ENCODE measurements at places on chromosomes 5 and 9.

GRCh38 chr9:127311239-127311741, 46.7 kb downstream of the GARNL3 start:
- peak; percentile 15 for DNase-seq

DNA sequence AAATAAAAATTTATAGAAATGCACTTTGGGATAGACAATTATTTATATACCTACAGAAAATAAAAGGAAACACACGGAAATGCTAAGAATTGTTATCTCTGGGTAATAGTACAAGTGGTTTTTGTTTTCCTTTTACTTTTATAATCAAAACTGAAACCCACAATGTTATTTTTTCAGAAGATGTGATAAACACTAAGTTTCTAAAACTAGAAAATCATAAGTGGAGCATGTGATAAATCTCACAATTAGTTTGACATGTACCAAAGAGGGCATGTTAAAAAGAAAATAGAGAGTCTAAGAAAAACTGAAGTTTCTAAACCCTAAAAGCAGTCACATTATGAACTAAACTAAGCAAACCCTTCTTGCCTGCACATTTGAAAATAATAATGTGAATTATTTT, 61.1 kb downstream of the OXCT1 start:
- DNase-seq = no peak

DNA sequence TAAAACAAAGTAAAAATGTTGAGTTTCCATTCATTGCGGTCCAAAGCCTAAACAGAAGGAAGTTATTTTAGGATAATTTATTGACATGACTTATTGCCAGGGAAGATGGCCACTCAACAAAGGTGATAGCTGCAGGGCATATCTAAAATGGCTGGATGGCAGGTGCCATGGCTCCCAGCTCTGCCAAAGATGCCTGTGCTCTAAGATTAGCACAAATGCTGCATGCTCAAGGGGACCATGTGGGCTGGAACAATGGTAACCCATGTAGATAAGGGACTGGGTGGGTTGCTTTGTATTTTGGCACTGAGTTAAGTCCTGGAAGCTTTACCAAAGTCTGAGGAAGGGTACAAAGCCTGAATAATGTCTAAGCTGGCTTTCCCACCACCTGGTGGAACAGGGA, 95.5 kb upstream of the IFNK start:
- DNase-seq = no peak

DNA sequence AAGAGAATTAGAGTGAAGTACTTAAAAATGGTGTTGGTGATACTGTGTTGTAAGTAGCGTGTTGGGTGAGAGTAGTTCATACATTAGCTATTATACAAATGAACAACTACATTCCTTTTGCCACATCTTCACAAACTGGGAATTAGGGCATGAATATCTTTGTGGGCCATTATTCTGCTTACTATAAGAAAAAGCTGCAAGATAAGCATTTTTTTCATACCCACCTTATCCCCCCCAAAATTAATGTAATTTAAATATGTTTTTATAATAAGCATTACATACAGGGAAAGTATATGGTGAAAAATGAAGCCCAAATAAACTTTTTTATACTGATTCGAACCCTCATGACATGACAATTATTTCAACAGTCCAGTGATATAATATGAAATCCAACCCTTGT, 69.5 kb downstream of the FAM81B start:
- no peak for DNase-seq

GRCh38 chr9:100052375-100052774, 46.4 kb downstream of the ERP44 start:
- DNase-seq = no peak

DNA sequence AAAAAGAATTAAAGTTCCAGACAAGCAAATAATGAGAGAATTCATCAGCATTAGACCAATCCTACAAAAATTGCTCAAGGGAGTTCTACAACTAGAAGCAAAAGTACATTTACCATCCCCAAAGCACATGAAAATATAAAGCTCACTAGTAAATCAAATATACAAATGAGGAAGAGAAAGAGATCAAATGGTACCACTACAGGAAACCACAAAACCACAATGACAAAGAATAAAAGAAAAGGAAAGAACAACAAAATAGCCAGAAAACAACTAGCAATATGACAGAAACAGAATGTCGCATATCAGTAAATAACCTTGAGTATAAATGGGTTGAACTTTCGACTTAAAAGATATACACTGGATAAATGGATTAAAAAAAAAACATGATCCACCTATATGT, 739.0 kb downstream of the DTWD2 start:
- no peak for DNase-seq

DNA sequence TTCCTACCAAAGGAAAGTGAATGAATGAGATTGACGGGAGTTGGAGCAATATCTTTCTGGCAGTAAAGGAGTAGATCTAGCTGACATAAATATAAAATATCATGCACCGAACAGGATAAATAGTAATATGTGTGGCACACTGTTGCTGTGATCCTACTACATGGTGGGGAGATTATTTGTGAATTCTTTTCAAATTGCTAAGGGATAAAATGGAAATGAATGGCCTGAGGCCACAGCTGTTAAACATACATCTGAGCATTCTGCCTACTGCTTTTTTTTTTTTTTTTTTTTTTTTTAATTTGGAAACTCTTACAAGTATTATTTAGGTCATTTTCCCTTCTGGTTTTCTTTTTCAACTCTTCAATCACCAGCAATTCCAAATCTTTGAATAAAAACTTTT, 66.8 kb downstream of the MEF2C start:
- no peak for DNase-seq

GRCh38 chr9:134985451-134985850, 67.7 kb upstream of the FCN1 start:
- no peak for DNase-seq

GRCh38 chr9:27653957-27654356, 80.7 kb upstream of the C9orf72 start:
- no peak for DNase-seq

DNA sequence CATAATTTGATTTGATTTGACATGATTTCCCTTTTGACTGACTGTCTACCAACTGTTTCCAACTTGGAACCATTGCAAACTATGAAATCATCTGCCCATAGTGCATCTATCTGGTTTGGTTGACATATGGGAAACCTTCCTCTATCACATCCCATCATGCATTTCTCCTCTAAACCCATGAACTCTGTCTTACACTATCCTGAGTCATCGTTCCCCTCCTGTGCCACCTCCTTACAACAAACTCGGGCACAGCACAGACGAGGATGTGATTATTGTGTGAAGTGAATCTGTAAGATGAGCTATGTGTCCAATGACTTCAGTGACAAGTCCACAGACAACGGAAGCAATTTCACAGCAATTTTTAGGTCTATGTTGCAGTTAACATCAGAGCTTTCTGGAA, 126.1 kb downstream of the NPR3 start:
- DNase-seq = no peak

DNA sequence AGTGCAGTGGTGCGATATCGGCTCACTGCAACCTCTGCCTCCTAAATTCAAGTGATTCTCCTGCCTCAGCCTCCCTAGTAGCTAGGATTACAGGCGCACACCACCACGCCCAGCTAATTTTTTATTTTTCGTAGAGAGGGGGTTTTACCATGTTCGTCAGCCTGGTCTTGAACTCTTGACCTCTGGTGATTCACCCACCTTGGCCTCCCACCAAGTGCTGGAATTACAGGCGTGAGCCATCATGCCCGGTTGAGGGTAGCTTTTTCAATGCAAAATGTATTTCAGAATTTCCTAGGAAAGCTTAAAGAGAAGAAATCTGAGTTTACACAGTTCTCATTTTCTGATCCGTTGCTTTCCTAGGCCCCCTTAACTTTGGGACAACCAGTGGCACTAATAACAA, 15.7 kb downstream of the BDP1 start:
- no peak for DNase-seq

- no peak for DNase-seq
Observed at GRCh38 chr9:99919930-99920329, 13.5 kb downstream of the STX17 start.

DNA sequence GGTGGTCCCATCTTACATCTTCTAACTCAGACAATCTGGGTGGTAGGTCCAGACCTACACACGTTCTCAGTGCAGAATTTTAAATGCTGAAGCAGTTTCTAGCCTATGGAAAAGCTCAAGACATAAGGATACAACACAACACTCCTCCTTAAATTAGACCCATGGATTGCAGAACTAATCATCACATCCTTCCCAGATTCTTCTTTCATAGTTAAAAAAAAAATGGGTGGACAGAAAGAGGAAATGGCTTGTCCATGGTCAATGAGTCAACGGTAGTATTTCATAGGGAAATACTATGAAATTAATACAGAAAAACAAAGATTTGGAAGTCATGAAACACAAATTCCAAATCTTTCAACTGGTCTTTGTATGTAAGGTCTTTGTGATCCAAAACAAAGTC, 106.9 kb downstream of the PAPPA start:
- DNase-seq = no peak

DNA sequence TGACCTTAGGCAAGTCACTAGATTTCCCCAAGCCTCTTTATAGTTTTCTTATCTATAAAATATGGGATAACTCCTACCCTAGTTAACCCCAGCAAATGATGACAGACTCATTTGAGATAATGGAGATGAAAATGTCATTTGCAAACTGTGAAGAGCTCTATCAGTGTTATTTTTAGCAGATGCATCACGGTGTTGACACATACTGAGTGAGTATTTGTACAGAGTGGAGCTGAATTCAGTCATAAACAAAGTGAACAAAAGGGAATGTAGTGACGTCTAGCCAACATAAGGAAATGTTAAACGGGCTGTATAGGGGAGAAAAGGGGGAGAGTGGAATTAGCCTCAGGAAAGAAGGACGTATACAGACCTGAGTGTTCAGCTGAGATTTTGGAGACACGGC, 75.9 kb downstream of the NMUR2 start:
- no peak for DNase-seq

GRCh38 chr5:157180374-157181264, at the start of gene ITK:
TSS of gene ITK (plus strand) at chr5:157180840. CDS start at chr5:157180978, 138 bp downstream.
- no peak for DNase-seq

DNA sequence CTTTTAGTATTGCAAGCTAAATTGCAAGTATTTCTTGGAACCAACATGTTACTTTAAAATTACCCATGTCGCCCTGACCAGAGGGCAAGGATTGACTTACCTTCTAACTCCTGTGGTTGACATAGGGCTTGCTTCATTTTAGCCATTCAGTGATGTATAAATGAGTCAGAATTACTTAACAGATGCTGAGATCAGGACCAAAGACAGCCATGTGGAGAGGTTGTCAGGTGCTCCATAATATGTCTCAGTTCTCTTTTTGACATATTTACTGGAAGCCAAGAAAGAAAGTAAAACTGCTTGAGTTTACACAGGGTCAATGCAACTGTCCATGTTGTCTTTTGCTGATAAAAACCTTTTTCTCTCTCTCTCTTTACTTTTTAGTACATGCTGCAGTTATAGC, 33.2 kb downstream of the F2RL2 start:
- DNase-seq = no peak

Measured in stimulated activated CD8-positive, alpha-beta memory T cell treated with anti-CD3 and anti-CD28 coated beads, Interleukin-12 subunit alpha, Interleukin-12 subunit beta, amount 100 ng/mL, for 1 hour (primary cell).